Hypothalamus (tissue), 51 donors: ENCODE measurements at places on chromosomes 11 and 22.

GRCh38 chr11:117181586-117182550 lies 3.3 kb downstream of the SIDT2 start:
- DNase-seq, result no peak

GRCh38 chr11:70471254-70471653 lies 72.9 kb downstream of the CTTN start:
- DNase-seq, result no peak

DNA sequence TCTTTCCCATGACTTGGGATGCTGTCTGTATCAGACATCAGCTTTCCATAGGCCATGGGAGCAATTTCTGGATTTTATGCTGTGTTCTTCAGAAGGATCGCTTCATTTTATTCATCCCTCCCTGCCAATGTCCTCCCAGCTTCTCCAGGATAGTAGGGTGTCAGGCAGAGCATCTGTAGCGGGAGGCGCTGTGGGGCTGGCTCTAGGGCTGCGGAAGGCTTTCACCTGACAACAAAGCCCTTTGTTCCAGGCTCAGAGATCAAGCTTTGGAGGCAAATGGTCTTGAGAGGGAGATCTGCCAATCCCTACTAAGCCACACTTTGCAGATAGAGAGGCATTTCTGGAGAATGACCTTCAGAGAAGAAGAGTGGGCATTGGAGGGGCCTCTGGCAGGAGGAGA lies 29.5 kb upstream of the FTH1 start:
- peak; percentile 43 for DNase-seq

GRCh38 chr11:9980931-9981330 lies 313.1 kb downstream of the SBF2 start:
- DNase-seq, result no peak

GRCh38 chr22:23187211-23187610 lies 6.9 kb downstream of the BCR start:
- no peak for DNase-seq

DNA sequence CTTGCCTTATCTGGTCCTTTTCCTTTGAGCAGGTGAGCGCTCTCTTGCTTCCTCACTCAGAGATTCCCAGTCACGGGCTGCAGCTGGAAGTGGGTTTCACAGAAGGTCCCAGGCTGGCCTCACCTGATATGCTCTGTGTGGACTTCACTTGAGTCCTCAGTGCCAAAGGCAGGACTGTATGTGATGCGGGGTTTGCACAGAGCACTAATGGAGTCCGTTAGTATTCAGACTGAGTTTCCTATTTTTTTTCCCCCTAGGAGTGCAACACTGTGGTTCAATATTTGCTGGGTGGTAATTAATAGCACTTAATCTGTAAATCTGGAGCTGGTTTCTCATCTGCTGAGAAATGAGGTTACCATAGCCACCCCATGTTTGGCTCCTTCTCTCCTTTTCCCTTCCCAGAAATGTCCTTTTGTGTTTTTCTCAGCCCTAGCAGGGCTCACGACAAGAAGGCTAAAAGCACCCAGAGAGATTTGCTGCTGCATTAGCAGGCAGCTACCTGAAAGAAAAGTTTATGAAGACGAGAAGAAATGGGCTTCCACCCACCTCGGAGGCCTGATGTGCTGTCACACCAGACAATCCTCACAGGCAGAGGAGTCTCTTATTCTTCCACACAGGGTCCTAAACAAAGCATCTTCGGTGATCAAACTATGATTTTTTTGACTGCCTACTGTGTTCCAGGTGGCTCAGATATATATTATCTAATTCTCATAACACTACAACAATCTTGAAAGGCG lies 262.1 kb downstream of the KIRREL3 start:
- DNase-seq, result no peak

GRCh38 chr11:77081976-77082836 lies 15.4 kb downstream of the CAPN5 start:
- no peak for DNase-seq

DNA sequence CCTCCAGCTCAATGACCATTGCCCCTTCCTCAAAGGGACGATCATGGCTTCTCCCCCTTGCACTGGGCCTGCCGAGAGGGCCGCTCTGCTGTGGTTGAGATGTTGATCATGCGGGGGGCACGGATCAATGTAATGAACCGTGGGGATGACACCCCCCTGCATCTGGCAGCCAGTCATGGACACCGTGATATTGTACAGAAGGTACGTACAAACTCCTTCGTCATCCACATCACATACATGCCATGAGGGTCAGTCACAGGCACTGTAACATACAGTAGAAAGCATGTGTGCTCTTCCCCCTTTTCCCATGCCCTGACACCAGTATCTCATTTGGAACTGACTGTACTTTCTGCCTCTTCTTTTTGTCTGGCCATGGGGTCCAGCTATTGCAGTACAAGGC lies 4.0 kb downstream of the TAF10 start:
- DNase-seq, result no peak

DNA sequence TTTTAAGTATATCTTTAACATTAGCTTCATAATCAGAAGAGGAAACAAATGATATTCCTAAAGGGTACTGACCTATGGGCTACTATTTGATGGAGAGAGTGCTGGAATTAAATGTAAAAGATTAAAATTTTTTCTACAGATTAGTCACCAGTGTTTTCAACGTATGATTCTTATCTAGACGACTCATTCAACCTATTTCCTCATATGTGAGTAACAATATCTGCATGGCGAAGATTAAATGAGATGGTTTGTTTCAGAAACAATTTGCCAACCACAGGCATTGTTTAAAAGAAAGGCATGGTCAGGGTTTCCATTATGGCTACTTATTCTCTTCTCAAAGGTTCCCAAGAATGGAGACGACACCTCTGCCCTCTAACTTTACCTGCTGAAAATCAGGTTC lies 20.4 kb downstream of the OR56B4 start:
- no peak for DNase-seq

DNA sequence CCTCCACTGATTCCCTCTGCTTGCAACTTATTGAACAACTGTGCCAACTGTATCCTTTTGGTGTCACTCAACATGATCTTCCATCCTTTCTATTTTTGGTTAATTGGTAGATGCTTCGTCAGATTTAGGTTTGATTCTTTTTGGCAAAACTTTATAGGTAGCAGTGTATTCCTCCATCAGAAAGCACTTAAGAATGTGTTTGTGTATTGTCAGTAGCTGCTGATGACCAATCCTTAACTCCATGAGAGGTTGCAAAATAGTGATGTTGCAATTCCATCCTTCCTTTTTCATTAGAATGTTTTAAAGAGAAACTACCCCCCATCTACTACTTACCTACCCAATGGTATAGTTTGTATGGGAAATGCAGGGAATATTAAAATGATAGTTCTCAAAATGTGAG lies 22.1 kb downstream of the FAM76B start:
- DNase-seq, result no peak

- no peak for DNase-seq
Measured at GRCh38 chr11:2440646-2441045, 3.7 kb downstream of the TRPM5 start.

DNA sequence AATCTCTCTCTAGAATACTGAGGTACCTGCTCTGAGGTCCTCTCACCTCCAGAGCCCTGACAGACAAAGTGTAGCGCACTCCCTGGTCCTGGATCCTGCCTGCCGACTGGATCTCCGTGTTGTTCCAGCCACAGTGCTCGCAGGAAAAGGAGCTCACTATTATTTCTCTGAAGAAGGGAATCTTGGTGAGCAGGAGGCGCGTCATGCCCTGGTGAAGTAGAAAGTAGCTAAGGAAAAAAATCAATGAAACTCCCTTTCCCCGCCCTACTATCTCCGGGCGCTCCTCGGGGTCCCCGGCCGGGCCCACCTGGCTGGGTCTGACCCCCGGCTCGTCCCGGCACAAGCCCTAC lies 412 bp downstream of the ZPR1 start:
- no peak for DNase-seq

- DNase-seq, result no peak
Measured at GRCh38 chr11:85725510-85726258, 39.7 kb upstream of the CCDC89 start.

DNA sequence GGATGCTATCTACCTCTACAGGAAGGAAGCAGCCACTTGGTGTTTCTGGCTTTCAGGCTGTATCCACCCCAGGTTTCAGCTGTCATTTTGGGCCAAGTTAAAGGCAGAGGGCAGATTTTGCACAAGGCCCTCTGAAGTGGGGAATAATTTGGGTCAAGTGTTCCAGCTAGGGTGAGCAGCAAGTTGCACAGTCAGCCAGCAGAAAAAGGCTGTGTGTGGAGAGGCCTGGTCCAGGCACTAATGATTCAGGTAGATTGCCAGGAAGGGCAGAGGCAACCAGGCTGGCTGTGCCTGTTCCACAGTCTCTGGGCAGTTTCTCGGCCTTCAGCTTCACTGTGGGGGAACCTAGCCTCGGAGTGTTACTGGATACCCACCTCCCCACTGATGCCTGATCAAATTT lies 8.6 kb upstream of the ELF5 start:
- no peak for DNase-seq

DNA sequence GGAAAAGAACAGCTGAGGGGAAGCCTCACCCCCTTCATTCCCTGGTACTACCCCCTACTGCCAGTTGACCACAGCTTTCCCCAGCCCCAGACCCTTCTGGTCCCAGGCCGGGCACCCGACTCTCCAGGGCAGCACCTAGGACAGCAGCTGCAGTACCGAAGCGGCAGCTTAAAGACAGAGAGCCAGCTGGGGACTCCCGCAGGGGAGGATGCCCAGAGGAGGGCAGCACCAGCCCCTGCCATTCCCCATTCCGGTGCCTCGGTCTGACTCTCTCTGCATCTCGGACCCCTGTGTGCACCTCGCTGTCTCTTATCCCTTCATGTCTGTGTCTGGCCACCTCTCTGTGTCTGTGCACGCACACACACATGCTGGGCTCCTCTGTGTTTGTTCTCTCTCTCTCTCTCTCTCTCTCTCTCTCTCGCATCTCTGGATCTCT lies 9.4 kb downstream of the IGSF9B start:
- no peak for DNase-seq

GRCh38 chr11:115238791-115239190 lies 265.4 kb downstream of the CADM1 start:
- DNase-seq, result no peak

GRCh38 chr11:61048368-61049062 lies 53.8 kb upstream of the CD5 start:
- DNase-seq, result no peak

- DNase-seq, result no peak
Measured at GRCh38 chr11:34206407-34207300, 101.2 kb downstream of the NAT10 start.

DNA sequence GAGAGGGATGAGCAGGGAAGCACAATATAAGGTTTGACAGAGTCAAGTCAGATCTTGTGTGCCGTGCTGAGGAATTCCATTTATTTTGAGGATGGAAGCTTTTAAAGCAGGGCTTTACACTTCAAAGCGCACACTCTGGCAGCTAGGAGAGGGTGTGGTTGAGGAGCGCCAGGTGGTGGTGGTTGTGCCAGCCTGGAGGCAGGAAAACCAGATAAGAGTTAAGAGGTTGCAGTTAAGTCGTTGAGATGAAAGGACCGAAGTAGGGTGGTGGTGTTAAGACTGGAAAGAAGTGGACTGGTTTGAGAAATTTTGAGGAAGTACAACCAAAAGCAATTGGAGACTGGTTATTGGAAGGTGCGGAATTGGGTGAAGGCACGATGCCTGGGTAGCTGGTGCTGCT lies 231.6 kb upstream of the TBCEL start:
- DNase-seq, result no peak

DNA sequence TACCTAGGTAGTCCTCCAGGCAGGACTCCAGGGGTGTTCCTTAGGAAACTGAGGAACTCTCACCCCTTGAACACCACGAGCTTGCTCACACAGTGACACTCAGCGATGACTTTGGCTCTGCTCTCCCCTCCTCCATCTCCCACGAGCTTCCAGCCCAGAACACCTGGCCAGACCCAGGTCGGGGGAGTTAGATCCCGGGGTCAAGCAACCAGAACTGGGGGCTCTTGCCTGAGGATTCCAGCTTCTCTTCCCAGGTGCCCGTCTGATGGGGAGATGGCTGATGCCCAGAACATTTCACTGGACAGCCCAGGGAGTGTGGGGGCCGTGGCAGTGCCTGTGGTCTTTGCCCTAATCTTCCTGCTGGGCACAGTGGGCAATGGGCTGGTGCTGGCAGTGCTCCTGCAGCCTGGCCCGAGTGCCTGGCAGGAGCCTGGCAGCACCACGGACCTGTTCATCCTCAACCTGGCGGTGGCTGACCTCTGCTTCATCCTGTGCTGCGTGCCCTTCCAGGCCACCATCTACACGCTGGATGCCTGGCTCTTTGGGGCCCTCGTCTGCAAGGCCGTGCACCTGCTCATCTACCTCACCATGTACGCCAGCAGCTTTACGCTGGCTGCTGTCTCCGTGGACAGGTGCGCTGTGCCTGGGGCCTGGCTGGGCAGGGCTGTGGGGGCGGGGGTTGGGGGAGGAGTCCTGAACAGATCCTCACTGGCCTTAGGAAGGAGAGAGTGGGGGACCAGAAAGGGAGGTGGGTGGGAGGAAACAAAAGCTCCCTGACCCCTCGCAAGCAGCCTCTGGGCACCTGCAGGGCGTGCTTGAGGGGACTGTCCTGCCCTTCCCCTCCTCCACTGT lies at the start of gene GALR3:
Gene GALR3 (plus strand): TSS at position 249 of the 852 bp plus-strand sequence. CDS start 25 bp downstream, at position 274.
- no peak for DNase-seq

GRCh38 chr11:60725592-60725991 lies 1.1 kb downstream of the MS4A18 start:
- DNase-seq, result no peak

- no peak for DNase-seq
Measured at GRCh38 chr11:73246303-73246702, 25.8 kb upstream of the P2RY6 start.

DNA sequence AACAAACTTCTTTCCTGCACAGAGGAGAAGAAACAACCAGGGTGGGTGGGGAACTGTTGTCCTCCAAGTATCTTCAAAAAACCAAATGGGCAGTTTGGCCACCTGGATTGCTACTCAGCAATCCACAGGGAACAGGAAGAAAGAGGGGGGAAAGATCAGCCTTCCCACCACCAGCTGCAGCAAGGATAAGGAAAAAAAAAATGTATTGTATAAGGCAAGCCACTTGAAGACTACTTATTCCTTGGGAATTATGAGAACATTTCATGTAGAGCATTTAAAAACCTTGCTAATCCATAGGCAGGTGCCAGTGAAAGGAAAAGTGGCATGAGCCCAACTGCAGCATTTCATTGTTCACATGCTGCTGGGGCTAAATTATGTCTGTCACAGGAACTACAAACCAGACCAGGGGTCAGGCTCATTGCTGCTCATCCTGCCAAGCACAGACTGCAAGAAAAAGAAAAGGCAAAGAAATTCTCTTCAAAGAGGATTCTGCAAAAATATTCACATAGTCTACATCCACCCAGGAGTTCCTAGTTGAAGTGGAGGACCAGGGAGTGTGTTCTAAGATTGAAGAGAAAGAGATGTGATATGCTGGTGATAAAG lies 2.2 kb downstream of the RAB30 start:
- DNase-seq, result no peak

- DNase-seq, result peak; percentile 59
Measured at GRCh38 chr11:124085997-124086846, 29.0 kb upstream of the VWA5A start.

- DNase-seq, result no peak
Measured at GRCh38 chr22:35170716-35171697, 86.3 kb upstream of the HMGXB4 start.

- DNase-seq, result no peak
Measured at GRCh38 chr11:79829891-79830290, 389.1 kb upstream of the TENM4 start.
